Fibroblast of the aortic adventitia (primary cell): ENCODE measurements at places on chromosomes 2 and 18. TPM values are rescaled to one million over a fixed set of nuclear protein-coding genes. Genes with fewer than 3 reads are reported as not detected.
A peak's percentile ranks its signal among the peaks of the same experiment; 100 is the strongest.

GRCh38 chr2:158493458-158493857 is 36.7 kb downstream of the PKP4 start:
- DNase-seq, result peak; percentile 16

DNA sequence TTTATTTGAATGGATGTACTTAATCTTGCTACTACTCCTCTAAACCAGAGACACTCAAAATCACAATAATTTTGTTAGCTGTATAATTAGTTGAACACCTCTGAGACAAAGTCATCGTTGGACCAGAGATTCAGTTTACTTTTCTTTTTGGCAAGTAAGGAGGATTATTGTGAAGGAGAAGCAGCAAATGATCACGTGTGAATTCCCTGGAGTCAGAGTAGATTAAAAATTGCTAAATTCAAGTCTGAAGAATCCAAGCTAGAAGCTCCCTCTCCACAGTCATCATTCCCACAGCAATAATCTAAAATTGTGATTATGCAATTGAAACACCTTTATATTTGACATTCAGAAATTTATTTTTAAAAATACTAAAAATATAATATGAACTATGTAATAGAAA is 484.4 kb downstream of the CMPK2 start:
- DNase-seq, result no peak

DNA sequence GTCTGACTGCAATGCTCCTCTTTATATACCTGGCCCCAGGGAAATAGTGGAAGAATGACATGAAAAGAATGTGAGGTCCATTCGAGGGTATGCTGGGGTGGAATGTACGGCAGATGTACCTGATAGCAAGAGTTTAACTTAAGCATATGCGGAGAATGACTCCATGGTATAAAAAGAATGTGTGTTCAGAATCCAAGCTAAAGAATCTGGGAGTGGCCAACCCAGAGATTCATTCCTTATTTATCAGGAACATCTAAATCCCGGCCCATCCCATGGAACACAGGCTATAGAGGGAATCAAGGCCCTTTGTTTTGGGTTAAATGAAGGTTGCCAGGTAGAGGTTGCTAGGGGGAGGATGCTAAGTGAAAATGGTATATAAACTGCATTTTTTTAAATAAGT is 150.0 kb downstream of the ZNF385B start:
- no peak for DNase-seq

- peak; percentile 83 for DNase-seq
These were observed 31.7 kb downstream of the UBE2F start for GRCh38 chr2:237998530-237998929.

DNA sequence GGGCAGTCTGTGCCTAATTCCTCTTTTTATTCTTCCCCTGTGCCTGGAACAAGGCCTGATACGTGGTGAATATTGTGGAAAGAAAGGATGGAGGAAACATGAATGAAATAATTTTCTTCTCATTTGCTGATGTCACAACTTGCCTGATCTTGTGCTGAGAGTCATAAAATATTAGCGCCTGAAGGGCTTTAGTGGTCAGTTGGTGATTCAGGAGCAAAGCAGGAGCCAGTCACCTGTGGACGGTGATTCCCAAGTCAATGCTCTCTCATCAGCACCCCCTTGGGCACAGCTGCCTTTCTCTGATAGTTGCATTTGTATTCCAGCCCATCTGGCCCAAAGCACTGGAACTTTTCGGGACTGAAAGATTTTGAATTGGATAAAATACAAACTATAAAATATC is 502.6 kb upstream of the RAB12 start:
- no peak for DNase-seq

RAB6C gene
- total RNA-seq, result not detected in 2 replicates

NT5C1B gene
- not detected in 2 replicates for total RNA-seq
